ENCODE measurements at places on chromosomes 2 and 18. TPM values are rescaled to one million over a fixed set of nuclear protein-coding genes. Genes with fewer than 3 reads are reported as not detected.

- peak; percentile 27 for DNase-seq
Measured at GRCh38 chr2:241903121-241904010, 33.8 kb downstream of the RTP5 start.

The C2orf15 gene
- polyA plus RNA-seq, result 0.25 TPM

DNA sequence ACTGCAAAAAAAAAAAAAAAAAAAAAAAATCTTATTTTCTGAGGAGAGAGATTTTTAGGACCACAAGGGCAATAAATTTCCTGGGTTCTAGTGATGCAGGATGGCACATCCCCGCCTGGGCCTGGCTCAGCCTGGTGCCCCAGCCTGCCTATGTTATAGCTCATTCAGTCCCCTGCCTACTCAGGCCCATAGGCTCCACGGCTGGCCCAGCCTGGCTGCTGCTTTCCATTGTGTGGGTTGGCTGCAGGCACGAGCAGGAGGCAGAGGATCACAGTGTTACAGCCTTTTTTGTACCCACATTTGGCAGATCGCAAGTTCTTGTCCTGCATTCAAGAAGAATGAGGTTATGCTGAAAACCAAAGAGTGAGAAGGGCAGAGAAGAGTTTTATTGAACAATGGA lies 2.8 kb upstream of the SULT6B1 start:
- DNase-seq, result no peak

DNA sequence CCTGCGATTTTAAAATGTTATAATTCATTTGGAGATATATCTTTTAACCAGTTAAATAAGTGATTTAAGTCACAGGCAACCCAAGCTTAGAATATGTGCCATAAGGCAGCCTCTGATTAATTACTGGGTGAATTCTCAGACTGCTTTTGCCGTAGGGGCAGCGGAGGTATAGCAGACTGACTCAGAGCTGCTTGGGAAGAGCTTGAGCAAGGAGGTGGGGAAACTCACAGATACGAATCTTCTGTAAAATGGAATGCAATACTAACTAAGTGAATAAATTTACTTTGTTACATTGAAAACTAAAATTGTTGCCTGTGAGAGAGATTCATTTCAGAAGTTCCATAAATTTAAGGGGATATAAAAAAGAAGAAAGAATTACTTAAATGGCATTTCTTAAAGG lies 115.4 kb downstream of the KYNU start:
- no peak for DNase-seq

GRCh38 chr2:23772056-23772455 lies 154.9 kb downstream of the ATAD2B start:
- DNase-seq, result no peak

The PTPN4 gene
- 6.4 TPM for polyA plus RNA-seq

- DNase-seq, result peak; percentile 60
Measured at GRCh38 chr2:11681722-11682589, 12.0 kb upstream of the NTSR2 start.

Measured in liver (tissue), 10 donors.